AG10803 (cell line): ENCODE measurements at places on chromosomes 13 and 19.

DNA sequence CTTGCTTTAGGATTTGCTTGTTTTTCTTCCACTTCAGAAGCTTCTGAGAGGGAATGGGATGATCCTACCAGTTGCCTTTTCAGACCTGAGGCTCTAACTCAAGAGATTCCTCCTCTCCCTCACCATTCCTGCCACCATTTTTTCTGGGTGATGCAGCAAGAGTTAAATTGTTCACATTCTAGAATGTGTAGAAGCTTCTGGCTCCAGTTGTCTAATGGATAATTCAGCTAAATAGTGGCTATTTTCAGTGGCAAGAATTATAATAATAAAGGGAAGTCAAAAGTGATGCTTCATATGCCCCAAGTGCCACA is 20.9 kb downstream of the BBC3 start:
- no peak for DNase-seq

DNA sequence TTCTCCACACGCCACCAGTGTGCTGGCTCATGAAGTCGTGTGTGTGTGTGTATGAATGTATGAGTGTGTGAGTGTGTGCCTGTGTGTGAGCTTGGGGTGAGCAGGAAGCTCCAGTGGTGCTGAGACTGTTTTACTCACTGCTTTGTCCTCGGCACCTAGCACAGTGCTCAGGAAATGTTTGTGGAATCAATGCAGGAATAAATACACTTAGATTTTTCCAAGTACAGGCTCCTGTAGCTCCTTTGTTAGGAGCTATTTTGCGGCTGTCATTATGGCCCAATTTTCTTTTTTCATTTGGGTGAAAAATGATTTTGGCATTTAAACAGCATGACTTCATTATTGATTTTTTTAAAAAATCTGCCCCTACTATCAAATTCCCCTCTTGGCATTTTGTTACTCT is 193.5 kb upstream of the KL start:
- DNase-seq = no peak

DNA sequence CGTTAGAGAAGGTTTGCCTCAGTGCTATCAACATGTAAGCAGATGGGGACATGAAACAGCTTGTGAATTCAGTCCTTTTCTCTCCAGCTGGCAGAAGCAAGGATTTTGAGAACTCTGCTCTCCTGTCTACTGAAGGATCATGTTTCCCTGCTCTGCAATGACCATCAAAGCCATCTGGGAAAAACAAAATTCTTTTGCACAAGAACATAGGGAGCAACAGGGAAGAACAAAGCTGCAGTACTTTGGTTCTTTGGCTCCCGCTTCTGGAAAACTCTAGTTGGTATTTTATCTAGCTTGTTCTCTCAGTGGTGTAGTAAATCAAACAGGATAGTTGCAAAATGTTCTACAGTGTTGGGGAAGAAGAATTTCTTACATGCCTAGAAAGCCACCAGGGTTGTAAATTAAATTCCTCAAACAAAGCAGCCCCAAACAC is 270.4 kb downstream of the ENOX1 start:
- peak; percentile 98 for DNase-seq

DNA sequence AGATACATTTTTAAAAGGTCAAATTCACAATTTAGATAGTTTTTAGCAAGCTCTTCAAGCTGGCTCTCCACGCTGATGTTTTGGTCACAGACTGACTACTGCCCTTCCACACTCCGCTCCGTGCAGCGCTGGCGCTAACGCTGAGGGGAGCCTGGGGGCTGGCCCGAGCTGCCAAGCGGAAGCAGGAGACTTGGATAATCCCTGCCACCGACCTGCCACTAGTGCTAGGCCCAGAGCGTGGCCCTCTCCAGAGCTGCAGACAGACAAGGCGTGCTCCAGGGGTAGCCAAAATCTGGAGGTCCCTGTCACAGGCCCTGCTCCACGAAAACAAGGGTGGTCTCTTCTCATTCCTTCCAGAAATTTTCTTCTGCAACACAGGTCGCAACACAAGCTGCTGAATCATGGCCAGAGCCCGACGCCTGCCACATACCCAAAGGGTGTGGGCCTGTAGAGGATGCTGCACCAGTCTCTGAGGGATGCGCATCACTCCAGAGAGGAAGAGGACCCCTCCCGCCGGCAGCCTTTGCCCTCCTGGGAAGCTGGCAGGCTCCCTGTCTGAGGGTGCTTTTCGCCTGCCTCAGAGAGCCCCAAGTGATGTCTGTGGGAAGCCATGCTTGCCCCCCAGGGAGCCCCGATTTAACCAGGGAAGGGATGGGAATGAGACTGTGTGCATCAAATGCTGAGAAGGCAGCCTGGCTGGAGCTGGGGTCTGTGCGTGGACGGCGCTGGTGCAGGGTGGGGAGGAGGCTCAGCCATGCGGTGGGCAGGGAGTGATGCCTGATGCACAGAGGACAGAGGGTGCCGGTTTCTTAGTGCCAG is 21.6 kb downstream of the CAPS start:
- DNase-seq = no peak

GRCh38 chr19:17078036-17078919 is 2.7 kb downstream of the MYO9B start:
- DNase-seq = no peak

- peak; percentile 49 for DNase-seq
Measured at GRCh38 chr19:33052352-33052972, 12.2 kb downstream of the RHPN2 start.

GRCh38 chr19:12333162-12334159 is at the start of gene ZNF563:
ZNF563 (minus strand) TSS chr19:12333633; CDS start chr19:12333482, 151 bp downstream.
- DNase-seq = peak; percentile 89

DNA sequence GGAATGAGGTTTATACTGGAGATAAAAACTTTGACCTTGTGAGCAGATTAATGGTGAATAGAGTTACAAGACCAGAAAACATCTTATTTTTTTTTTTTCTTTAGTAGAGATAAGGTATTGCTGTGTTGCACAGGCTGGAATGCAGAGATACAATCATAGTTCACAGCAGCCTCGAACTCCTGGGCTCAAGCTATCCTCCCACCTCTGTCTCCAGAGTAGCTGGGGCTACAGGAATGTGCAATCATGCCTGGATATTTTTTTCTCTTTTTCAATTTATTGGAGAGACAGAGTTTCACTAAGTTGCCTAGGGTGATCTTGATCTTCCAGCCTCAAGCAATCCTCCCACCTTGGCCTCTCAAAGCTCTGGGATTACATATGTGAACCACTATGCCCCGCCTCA is 2139.1 kb downstream of the PCDH9 start:
- no peak for DNase-seq
